NCI-H1436 (cell line): ENCODE measurements at places on chromosomes 1 and 21.

- no peak for DNase-seq
Observed at GRCh38 chr1:5165762-5166161, 511.4 kb downstream of the AJAP1 start.

DNA sequence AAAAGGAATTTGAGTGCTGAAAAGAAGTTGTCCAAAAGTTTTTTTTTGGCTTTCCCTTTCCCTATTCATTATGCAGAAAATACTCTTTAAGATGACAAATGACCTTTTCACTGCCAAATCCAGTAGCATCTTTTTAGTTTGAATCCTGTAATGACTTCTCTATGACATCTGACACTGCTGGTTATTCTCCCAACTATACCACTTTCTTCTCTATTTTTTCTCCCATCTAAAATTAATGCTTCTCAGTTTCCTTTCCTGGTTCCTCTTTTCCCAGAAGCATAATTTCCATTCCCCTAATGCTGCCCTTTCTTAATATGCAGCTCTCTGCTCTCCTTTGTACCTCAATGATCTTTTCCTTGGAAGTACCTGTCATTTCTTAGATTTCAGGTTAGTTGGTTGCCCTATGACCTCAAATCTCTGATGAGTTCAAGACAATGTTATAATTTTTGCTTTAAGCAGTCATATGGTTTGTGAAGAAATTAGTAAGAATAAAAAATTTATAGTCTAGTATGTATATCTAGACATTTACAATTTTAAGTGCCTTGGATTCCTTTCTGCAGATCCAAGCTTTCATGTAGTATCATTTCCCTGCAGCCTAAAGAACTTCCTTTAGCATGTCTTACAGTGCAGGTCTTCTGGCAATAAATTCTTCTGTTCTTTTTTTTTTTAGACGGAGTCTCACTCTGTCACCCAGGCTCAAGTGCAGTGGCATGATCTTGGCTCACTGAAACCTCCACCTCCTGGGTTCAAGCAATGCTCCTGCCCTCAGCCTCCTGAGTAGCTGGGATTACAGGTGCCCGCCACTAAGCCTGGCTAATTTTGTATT, 150.8 kb downstream of the CDC42BPA start:
- DNase-seq = no peak

GRCh38 chr1:48105165-48105564, 108.0 kb upstream of the TRABD2B start:
- no peak for DNase-seq

DNA sequence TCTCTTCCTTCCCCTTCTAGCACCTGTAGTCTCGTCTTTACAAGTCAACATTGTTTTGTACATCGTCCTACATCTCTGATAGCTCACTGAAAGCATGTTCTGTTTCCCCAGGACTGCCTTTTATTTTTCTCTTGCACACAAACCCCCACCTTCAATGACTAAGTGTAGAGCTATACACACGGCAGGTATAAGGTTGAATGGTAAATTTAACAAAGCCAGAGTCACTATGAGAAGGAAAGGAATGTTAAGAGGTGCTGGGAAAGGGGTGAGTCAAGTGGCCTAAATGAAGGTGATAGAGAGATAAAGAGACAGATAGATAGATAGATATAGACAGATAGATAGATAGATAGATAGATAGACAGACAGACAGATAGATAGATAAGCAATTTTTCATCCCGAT, 134.3 kb upstream of the ATP1B1 start:
- no peak for DNase-seq

- DNase-seq = no peak
Observed at GRCh38 chr21:38221594-38221993, 35.2 kb upstream of the KCNJ15 start.

GRCh38 chr1:145995964-145996432, 381 bp downstream of the TXNIP start:
- no peak for DNase-seq

GRCh38 chr1:156643778-156644092, 1.8 kb downstream of the BCAN start:
- no peak for DNase-seq

- no peak for DNase-seq
Observed at GRCh38 chr21:32279377-32279680, 480 bp upstream of the MIS18A start.

DNA sequence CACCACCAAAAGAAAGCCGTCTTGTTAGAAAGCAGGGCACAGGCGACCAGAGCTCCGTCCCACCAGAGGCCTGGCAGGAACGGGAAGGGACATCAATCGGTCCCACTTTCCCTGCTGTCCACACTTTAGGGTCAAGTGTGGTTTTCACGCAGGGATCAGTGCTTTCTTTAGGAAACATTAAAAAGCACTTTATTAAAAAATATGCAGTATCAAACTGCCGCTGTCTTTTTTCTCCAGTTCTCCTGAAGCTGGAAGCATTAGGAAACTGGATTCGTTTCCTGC, 437 bp downstream of the IFNLR1 start:
- DNase-seq = no peak

- DNase-seq = no peak
Observed at GRCh38 chr1:18108299-18109057, 880 bp downstream of the IGSF21 start.

- no peak for DNase-seq
Observed at GRCh38 chr1:225572422-225572821, 80.5 kb downstream of the ENAH start.

GRCh38 chr1:182280504-182280900, 111.1 kb downstream of the GLUL start:
- no peak for DNase-seq

DNA sequence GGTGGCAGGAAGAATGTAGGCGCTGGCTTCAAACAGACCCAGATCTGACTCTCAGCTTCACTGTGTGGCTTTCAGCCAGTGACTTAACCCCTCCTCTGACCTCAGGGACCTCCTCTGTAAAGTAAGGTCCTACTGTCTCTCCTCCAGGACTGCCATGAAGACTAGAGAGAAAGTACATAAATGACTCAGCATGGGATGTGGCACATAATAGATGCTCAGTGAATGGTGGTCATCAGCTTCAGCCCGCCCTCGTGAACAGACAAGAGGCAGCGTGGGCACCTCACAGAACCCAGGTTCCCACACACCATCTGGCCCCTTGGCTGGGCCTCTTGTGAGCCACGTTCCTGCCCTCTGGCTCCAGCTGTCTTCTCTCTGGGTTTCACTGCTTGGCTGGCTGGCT, 126.0 kb downstream of the SYF2 start:
- no peak for DNase-seq

DNA sequence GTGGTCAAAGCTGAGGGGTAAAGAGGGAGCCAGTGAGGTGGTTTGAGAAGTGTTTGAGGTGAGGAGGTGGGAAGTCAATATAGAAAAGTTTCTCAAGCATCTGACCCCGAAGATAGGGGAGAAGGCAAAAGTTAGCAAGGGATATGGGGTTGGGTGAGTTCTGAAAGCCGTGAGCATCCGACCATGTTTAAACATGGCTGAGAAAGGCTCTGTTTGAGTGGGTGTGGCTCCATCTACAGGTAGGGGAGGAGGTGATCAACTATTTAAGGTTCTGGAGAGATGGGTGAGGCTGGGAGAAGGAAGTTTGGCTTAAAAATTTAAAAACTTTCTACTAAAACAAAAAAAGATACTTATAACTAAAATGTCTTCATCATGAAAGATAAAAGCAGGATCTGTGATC, 273.8 kb downstream of the KCNJ6 start:
- DNase-seq = peak; percentile 40
